NCI-H1105 (cell line): ENCODE measurements at places on chromosomes 1 and 21.

- no peak for DNase-seq
Observed at GRCh38 chr1:46302641-46303037, 777 bp downstream of the LRRC41 start.

GRCh38 chr1:33133478-33134105 is 48.3 kb downstream of the TRIM62 start:
- DNase-seq: no peak

DNA sequence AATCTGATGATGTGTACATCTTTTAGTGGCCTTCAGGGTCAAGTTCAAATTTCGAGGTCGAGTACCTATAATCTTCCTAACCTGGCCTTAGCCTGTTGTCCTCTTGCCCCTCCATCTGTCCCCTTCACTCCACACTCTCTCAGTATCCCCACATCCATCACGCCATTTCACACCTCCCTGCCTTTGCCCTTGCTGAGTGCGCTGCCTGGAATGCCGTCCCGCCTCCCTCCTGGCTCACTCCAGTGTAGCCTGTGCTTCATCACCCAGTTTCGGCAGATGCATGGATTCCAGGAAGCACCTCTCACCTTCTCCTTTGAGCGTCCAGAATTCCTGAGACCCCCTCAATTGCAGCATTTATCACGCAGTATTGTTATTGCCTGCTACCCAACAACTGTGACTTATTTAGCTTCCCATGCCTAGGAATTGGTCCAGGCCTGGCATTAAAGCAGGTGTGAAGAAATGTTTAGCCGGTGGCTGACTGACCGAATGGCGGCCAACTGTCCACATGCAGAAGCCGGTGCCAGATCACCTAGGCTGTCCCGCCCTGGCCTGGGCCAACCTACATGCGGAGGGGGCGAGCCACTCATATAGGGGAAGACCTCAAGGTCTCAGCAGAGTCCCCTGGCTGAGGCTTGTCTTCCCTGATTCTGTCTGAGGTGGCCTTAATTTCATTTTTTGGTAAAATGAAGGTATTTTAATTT is 34.5 kb downstream of the MYOM3 start:
- no peak for DNase-seq

DNA sequence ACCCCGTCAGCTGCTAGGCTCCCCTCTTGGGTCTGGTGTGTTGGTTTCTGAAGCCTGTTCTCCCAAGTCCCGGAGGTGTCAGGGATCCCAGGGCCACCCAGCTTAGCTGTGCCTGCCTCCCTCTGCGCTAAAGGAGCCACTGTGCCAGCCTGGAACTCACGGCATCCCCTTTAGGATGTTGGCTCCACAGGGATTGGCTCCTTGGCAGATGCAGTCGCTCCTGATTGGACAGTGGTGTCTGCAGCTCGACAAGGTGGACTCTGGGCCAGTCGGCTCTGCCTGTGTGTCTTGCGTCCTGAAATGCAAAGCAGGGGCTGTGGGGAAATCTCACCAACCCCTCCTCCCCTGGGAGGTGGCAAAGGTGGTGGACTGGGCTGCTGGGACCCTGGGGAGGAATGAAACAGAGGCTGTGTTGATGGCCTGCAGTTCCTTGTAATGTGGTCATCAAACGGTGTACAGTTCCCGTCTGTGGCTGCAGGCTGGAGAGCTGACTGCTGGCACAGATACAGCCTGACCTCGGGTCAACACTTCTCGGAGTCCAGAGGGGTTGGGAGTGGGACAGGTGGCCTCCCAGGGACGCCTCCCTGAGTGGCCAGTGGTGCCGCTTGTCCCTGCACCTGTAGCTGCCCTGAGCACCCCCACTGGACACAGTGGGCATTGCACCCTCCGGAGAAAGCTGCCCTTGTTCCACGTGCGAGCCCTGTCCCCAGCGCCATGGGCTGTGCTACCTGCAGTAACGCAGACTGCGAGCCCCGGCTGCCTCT is 11.5 kb upstream of the KCNAB2 start:
- DNase-seq: no peak

- DNase-seq: no peak
Observed at GRCh38 chr1:7442036-7442435, 329.1 kb upstream of the VAMP3 start.

DNA sequence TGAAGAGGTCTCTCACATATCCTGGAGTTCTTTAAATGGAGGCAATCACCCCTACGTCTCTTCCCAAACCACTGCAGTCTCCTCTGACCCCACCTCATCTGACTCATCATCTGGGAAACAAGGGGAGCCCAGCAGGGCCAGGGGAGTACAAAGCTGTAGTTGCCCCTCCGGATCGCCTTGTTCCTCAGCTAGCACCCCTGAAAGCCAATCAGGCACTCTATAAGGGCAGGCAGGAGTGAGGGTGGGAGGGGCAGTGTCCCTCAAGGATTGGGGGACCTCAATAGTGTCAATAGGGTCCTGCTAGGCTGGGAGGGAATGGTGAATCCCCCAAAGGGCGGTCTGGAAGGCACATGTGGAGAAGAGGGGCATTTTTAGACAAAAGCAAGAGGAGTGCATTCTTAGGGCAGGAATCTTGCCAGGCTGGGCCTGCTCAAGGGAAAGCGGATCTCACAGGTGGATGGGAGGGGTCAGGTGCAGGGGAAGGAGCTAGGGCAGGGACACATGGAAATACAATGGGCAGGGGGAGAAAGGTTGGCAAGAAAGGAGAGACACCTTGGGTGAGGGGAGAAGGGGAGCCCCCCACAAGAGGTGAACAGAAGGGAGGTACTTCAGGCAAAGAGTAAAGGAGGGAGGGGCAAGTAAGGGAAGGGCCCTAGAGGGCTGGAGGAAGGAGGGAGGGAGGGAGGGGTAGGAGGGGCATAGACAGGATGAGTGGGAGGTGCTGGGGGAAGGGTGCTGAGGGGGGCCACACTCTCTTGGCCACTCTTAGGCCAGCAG is 5.8 kb downstream of the SHISA4 start:
- DNase-seq: no peak

GRCh38 chr1:151211972-151212705 is 13.8 kb downstream of the PIP5K1A start:
- DNase-seq: no peak

DNA sequence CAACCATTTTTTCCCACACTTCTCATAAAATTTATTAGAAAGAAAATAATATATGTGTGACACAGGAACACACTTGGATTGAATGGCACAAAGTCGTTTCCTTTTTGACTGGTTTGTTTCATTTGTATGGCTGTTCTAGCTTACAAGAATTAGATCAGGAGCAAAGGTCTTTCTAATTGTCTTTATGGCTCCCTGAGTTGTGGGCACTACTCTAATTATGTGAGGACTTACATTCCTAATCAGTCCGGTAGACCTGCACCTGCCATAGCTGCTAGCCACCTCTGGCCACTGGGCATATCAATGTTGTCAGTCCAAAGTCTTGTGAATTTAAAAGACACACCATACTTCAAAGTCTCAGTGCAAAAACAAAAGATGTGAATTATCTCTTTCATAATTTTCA is 346.7 kb downstream of the NTNG1 start:
- DNase-seq: no peak

DNA sequence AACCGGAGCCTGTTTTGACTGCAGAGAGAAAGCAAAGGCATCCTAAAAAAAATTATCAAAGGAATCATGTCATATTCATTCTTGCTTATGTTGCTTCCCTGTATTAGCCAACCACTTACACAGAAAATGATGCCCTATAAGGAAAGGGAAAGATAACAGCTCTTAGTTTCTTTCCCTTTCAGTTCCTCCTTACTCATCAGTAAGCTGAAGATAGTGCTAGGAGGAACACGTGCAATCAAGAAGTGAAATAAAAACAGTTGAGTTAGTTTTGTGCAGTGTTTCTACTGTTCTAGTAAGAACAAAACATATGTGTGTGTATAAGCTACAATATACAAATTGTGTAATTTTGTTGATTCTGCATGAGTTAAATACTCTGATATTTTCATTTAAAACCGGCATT is 45.3 kb upstream of the MTF2 start:
- no peak for DNase-seq

- peak; percentile 31 for DNase-seq
Observed at GRCh38 chr21:33374450-33375096, 28.6 kb upstream of the IFNGR2 start.

DNA sequence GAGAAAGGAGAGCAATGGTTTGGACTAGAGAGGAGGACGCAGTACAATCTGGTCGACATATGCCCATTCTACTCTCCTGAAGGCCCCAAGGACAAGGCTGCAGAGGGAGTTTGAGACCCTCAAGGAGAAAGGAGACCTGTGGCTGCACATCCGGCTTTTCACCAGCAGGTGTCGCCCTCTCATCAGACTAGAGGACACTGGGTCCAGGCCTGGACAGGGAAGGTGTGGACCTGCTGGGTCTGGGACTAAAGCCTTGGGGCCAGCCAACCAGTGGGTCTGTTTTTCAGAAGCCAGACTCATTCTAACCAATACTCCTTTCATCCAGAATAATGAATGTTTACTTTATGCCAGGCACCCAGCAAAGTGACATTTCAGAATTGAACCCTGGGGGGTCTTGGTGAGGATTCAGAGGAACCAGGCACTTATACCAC is 5.0 kb downstream of the SRARP start:
- DNase-seq: peak; percentile 69

GRCh38 chr1:214923278-214923915 is 159.1 kb upstream of the KCNK2 start:
- no peak for DNase-seq

DNA sequence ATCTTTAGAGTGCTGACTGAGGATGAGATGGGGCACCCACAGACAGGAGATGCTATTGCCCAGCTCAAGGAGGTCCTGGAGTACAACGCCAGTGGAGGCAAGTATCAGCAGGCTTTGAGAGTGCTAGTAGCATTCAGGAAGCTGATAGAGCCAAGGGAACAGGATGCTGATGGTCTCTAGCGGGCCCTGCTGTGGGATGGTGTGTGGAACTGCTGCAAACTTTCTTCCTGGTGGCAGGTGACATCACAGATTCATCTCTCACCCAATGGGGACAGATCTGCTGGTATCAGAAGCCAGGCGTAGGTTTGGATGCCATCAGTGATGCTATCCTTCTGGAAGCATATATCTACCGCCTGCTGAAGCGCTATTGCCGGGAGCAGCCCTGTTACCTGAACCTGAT is 609.8 kb upstream of the NCAM2 start:
- no peak for DNase-seq

GRCh38 chr1:79982211-79982610 is 975.7 kb upstream of the ADGRL4 start:
- peak; percentile 49 for DNase-seq

GRCh38 chr1:74236440-74236839 is 1.3 kb downstream of the TNNI3K start:
- no peak for DNase-seq

DNA sequence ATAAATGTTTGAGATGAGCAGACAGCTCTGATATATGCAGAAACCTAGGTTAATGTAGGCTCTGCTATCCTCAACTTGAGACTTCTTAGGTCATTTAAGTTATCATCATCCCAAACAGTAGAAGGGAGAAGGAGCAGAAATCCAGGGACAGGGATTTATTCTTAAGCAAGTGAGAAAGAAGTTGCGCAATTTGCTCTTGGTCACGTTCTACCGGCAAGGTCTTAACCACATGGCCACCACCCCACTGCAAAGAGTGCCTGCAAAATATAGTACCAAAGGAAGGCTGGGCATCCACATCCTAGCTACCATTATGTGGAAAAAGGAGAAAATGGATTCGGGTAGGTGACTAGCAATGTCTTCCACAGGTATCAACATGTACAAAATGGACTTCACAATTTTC is 25.2 kb downstream of the CRNN start:
- DNase-seq: no peak

DNA sequence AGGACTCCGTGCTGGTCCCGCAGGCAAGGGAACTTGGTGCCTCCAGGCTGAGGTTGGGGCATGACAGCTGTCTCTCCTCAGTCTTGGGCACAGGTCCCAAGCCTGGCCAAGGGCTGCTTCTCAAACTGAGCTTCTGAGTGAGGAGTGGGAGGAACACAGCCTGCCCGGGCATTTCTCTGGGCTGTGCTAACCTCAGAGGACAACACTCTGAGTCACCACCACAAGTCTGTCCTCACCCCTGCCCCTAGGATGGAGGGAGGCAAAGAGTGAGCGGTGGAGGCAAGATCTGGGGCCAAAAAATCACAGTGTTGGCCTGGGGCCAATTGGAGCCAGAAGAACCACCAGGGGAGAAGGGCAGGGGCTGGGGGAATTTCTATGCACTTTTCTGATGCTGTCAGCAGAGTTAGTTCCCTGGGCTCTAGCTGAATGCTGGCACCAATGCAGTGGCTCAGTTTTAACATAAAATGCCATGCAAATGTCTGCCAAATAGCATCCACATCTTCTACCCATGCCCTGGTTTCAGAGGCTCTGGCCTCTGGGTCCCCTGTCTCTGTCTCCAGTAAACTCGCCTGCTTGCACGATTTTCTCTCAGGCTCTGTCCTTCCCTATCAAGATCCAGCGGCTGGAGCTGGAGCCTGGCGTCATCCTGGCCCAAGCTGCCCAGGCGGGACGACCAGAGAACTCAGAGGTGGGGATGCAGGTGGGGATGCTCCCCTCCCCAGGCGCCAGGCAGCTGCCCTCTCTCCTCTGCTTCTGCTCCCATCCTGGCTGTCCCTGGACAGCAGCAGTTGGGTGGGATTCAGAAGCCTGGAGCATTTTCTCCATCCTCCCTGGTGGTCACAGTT is 11.0 kb upstream of the CDK18 start:
- DNase-seq: no peak

- DNase-seq: no peak
Observed at GRCh38 chr21:46157396-46157986, 2.1 kb upstream of the FTCD start.

DNA sequence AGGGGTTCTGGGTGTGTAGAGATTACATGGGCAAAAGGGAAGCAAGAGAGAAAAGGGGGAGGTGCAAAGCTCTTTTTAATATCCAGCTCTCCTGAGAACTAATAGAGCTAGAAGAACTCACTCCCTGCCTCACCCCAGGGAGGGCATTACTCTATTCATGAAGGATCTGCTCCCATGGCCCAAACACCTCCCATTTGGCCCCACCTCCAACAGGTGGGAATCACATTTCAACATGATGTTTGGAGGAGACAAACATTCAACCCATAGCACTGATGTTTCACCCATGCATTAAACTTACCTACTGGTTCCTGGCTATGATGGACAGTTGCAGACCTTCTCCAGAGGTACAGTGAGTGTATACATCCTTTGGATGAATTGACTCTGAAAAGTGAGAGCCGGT is 7.3 kb upstream of the JUN start:
- no peak for DNase-seq

DNA sequence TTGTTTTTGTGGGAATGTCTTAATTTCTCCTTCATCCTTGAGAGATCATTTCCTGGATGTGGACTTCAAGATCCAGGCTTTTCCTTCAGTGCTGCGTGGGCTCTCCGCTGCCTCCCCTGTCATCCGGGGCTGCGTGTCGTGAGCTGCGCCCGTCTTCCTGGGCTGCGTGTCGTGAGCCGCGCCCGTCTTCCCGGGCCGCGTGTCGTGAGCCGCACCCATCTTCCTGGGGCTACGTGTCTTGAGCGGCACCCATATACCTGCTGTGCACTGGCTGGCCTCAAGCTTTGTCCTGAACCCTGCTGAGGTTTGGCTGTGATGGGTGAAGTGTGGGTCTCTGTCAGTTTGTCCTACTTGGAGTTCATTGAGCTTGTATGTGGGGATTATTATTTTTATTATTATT is 55.1 kb downstream of the PCNT start:
- no peak for DNase-seq
